Stomach (tissue), 19 donors: ENCODE measurements at places on chromosomes 1 and 21. TPM values are rescaled to one million over a fixed set of nuclear protein-coding genes. Genes with fewer than 3 reads are reported as not detected.

Gene NUDC
- polyA plus RNA-seq = 80.6 TPM

Gene HSPG2
- 98.5 TPM for polyA plus RNA-seq

Gene RHOU
- 35.6 TPM for polyA plus RNA-seq

Gene DPYD
- 11.9 TPM for polyA plus RNA-seq

Gene CITED4
- polyA plus RNA-seq = 13.5 TPM

Gene PSMB4
- polyA plus RNA-seq = 358 TPM

Gene SAMD11
- 3.5 TPM for polyA plus RNA-seq

Gene BLACAT1
- polyA plus RNA-seq = not detected

Gene KLHDC9
- 6.3 TPM for polyA plus RNA-seq

Gene OLFML2B
- 0.45 TPM for polyA plus RNA-seq

Gene F13B
- polyA plus RNA-seq = not detected

Gene IGSF21
- 0.25 TPM for polyA plus RNA-seq

Gene TOR3A
- polyA plus RNA-seq = 8.2 TPM

Gene SPRR2B
- polyA plus RNA-seq = not detected

Gene MATN1
- not detected for polyA plus RNA-seq

Gene NSL1
- polyA plus RNA-seq = 10.2 TPM

Gene SLFNL1
- not detected for polyA plus RNA-seq

Gene CHI3L1
- polyA plus RNA-seq = 6.0 TPM

Gene TPRG1L
- 33.7 TPM for polyA plus RNA-seq

Gene ZMYM1
- polyA plus RNA-seq = 3.0 TPM

GRCh38 chr1:66931590-66931989 is 6.8 kb downstream of the MIER1 start:
- DNase-seq = peak; percentile 18

DNA sequence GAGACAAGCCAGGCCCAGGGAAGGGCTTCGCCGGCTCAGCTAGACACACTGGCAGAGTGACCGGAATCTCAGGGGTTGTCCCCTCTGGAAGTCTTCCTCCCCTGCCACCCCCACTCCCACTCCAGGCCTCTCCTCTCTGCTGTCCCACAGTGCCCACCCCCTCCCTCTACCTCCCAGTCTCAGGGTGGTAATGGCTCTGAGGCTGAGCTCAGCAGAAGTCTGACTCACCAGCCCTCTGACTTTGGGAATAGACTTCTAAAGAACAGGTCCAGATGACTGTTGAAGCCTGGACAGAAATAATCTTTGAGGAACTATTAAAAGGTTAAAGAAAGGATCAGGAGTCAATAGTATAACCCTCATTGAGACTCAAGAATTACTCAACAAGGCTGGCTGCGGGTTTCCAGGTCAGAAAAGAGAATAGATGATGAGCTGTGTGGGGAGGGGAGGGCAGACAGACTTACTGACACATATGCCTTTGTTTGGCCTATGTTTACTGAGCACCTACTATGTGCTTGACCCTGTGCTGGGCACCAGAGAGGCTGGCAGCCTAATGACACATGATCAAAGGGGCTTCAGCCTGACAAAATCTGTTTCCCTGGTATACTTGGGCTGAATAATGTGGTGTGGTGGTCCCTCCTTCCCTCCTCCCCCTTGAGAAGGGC is 8.2 kb downstream of the HCRTR1 start:
- DNase-seq = no peak

DNA sequence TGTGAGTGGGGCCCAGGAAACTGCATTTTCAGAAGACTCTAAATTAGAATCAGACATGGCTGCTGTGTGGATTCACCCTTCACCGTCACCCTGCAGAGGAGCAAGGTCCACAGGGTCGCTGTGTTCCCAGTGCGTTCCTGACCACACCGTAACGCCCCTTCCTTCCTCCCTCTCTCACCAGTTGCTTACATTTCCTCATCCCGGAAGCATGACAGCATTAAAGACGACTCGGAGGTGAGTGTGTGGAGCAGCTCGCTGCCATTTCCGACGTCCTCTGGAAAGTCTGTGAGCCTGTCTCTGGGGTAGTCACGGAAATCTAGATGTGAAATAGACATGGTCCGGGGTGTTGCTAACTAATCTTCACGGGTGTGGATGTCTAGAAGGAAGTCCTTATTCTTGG is 45.9 kb downstream of the FAAP20 start:
- DNase-seq = peak; percentile 70

DNA sequence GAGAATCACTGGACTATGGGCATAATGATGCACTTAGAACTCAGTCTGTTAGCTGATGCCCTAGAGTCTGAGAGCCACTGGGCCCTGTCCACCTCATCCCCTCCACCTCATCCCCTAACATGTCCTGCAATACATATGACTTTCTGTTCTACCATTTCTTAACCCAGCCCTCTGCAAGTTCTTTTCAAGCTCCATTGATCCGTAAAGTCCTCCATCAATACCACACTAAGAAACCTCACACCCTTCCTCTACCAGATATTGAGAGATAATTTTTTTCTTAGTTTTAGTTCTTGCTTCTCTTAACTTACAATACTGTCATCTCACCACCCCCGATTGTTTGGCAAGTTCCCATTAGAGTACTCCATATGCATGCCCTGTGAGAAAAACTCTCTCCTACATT is 22.1 kb downstream of the FCRL4 start:
- DNase-seq = no peak

GRCh38 chr1:228457396-228458176 is 29.6 kb upstream of the RNF187 start:
- DNase-seq = peak; percentile 99

GRCh38 chr1:39969048-39969447 is 14.1 kb downstream of the MFSD2A start:
- no peak for DNase-seq

- DNase-seq = no peak
These were observed 289.7 kb upstream of the NRIP1 start for GRCh38 chr21:15354516-15354915.

GRCh38 chr1:167161762-167162161 is 58.9 kb upstream of the POU2F1 start:
- peak; percentile 32 for DNase-seq

GRCh38 chr1:56429288-56429687 is 150.1 kb downstream of the PLPP3 start:
- no peak for DNase-seq

- DNase-seq = no peak
These were observed 118.2 kb upstream of the HOOK1 start for GRCh38 chr1:59696421-59697115.

DNA sequence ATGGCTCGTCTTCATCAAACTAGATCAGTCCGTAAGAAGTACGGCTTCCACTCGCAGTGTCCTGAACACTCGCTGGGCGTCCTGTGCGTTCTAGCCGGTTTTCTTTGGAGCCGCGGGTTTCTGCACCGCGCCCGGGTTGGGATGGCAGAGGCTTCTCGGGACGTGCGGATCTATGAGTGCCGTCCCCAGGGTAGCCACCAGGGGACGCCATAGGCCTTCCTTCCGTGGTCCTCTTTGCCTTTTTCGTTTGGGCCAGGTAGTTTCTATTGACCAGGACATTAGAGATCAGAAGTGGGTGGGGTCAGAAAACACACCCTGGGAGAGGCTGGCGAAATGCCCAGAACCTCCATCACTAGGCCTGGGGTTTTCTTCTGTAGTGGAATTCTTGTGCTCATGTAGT is 273.8 kb downstream of the FAM72C start:
- peak; percentile 73 for DNase-seq

DNA sequence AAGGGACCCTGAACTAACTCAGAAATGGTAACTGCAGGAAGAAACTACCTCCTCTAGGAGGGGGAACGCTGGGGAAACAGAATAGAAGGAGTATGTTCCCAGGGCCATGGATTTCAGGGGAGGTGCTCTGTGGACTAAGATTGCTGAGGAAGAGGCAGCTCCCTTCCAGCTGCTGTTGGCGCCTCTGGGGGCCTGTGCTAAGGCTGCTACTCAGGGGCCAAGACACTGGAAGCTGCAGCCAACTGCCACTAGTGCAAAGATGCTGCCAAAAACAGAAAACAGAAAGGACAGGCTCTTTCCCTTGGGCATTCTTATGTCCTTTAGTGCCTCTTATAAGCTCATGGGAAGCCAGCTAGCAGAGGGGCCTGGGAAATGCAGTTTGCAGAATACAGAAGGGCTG is 58.0 kb upstream of the SGIP1 start:
- no peak for DNase-seq

DNA sequence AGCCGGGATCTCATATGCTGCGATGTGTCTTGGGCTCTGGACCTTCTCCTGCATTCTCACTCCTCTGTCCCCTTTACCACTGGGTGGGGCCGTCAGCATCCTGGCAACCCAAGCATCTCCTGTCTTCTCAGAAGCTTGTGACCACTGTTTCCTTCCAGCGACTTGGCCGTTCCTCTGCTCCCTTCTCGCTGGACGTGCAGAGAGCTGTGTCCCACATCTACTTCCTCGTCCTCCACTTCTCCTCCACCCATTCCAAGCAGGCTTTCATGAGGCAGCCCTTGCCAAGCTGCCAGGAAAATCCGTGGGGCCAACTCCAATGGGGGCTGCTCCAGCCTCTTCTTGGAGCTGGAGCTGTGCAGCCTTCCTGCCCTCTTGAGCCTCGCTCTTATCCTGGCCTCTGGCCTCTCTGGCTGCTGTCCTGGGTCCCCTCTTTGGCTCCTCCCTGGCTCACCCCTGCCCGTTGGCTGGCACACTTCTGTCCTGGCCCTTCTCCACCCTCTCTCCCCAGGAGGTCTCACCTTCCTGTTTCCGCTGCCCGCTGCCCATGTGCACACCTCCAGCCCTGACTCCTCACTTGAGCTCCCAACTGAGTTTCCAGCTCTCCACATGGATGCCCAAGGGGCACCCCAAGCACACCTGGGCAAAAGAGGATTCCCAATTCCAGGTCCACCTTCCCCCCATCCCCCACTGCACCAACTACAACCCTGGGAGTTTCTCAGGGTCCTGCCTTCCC is 8.7 kb downstream of the FAM131C start:
- no peak for DNase-seq

- no peak for DNase-seq
These were observed 49.6 kb downstream of the ST6GALNAC3 start for GRCh38 chr1:76124196-76124595.

DNA sequence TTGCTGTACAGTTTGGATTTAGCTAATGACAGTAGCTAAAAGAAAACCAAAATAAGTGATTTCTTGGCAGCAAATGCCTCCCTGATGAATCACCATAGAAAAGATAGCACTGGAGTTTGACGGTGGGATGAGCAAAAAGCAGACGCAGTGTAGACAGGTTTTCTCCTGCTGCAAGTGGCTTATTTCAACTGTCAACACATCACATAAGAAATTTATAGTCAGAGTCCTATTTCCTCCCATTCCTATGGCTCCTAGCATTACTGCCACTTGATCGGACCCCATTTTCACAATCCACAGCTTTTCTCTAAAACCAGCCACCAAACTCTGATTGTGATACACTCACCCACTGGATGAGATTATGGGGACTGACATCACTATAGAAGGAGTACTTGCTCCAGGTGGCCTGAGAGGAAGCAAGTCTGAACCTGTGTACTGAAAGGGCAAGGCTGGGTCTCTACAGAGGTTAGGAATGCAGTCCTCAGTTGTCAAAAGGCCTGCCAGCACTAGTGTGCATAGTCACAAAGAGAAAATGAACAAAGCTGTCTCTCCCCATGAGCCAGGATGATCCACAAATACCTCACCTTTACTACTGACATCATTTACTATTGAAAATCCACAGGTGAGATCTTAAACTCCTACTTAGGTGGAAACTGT is 359.8 kb downstream of the LTN1 start:
- DNase-seq = no peak

GRCh38 chr1:59976194-59977074 is 49.9 kb upstream of the CYP2J2 start:
- DNase-seq = peak; percentile 83

DNA sequence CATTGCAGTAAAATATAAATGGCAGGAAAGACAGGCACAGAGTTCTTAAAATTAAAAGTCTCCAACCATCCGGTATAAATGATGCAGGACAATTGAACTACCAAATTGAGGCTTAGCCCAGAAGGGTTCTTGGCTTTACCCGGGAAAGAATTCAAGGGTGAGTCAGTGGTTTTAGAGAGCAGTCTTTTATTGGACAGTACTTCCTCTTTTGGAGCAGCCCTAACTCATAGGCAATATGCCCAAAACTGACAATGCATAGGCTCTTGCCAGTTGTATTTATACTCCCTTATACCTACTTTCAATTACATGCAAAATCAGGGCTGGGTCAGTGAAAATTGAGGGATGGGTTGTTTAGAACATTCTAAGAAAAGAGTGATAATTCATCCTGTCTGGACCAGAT is 1628.9 kb upstream of the PRMT6 start:
- DNase-seq = no peak

DNA sequence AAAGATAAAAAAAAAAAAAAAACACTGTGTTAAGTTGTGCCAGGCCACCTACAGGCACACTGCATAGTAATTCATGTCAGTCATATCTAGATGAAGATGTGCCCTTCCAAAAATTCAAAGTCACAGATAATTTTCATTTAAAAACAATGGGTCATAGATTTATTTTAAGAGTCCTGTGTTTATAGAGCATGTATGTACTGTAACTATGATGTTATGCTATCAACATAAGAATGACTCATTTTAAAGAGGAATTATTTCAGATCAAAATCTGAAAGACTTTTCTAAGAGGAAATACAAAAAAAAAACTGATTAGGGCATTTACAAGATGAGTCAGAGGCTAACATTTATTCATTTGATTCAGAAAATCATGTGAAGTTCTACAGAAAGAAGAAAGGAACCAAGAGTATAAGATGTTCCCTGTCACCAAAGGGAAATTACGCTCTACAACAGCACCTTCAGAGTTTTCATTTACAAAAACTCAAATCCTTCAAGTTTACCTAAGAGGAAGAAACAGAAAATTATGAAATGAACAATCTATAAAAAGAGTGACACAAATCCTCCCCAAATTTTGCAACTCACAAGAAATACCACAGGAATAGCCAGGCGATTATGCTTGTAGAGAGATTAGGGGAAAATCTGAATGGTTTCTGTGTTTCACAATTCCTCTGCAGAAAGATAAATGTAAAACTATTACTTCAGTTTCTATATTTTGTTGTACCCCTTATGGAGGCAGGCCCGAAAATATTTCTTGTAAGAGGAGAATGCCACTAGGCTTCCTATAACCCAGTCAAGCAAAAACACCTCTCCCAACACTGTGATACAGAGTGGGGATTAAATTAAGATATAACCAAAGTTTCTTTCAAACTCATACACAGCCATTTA is 13.8 kb downstream of the TP53BP2 start:
- no peak for DNase-seq

- no peak for DNase-seq
These were observed 63.1 kb downstream of the TOR1AIP2 start for GRCh38 chr1:179814546-179814838.

DNA sequence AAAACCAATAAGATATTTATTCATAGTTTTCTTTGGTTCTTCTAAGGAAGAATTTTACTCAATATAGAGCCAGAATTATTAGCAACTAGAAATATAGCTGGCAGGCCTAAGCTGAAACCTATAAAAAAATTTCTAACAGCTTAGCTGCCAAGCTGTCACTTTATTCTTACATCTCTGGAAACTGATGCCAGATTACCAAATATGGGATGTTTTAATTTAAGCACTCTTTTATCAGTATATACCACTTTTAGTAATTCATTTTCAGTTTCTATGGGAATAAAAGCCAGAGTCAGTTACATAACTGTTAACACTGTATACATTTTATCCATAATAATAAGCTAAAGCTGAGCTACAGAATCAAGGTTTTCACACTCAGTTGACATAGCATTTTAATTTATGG is 68.7 kb upstream of the MPC2 start:
- DNase-seq = no peak
